ENCODE measurements at places on chromosomes 1 and 21.

- no peak for DNase-seq
Measured at GRCh38 chr1:241611736-241612135, 28.4 kb downstream of the CHML start.

- DNase-seq = no peak
Measured at GRCh38 chr1:180598333-180598974, 33.4 kb upstream of the XPR1 start.

DNA sequence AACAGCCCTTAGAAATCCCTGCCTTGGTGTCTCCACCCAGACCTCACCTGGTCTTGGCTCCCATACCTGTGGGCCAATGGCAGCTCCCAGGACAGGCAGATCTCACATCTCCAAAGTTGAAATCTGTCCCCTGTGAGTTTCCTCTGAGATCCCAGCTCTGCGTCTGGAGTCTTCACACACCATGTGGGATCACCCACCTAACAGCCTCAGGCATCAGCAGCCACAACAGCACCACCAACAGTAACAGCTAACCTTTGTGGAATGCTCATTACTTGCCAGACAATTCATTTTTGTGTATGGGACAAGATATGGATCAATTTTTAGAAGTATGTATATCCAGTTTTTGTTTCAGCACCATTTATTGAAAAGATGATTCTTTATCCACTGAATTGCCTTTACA, 523.2 kb downstream of the MATN1 start:
- DNase-seq = no peak

DNA sequence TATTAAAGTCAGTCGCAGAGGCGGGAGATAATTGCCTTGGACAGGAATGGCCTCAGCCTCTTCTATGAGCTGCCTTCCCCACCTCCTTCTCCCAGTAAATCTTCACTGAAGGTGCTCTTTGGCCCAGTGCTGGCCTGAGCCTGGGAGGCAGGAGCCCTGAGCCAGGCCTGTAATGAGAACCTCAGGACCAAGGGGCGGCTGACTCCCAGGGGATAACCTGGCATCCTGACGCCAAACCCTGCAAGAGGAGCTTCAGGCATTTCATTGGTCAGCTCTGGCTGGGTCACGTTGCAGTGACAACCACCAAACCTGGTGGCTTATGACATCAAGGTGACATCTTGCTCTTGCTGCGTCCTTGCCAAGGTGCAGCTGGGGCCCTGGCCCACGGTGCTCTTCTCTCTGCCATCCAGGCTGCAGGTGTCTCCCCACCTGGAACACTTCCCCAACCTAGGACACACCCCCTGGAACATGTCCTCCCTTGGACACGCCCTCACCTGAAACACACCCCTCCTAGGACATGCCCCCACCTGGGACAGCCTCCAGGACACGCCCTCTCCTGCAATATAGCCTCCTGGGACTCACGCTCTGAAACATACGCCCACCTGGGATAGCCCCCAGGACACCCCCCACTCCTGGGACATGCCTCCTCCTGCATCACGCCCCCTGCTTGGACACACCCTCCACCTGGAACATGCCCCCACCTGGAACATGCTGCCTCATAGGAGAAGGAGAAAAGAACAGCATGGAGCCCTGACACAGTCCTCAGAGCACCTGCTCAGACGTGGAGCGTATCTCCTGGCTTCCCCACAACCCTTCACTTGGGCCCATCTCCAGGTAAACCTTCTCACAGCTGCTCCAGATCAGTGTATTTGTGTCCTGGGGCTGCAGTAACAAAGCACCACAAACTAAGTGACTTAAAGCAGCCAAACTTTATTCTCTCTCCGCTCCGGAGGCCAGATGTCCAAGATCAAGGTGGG, 333.6 kb downstream of the NPHP4 start:
- no peak for DNase-seq

Measured in GM04503 (cell line).